ENCODE measurements at places on chromosomes 11 and 22. TPM values are rescaled to one million over a fixed set of nuclear protein-coding genes. Genes with fewer than 3 reads are reported as not detected.

The SPECC1L gene
- total RNA-seq = 69.9 TPM

The TMPRSS13 gene
- 7.0 TPM for total RNA-seq

The PKDREJ gene
- total RNA-seq = not detected

The CRYBB1 gene
- 1.4 TPM for total RNA-seq

The GAB2 gene
- 64.2 TPM for total RNA-seq

The EIF3L gene
- total RNA-seq = 385 TPM

The MUC5AC gene
- 0.35 TPM for total RNA-seq

DNA sequence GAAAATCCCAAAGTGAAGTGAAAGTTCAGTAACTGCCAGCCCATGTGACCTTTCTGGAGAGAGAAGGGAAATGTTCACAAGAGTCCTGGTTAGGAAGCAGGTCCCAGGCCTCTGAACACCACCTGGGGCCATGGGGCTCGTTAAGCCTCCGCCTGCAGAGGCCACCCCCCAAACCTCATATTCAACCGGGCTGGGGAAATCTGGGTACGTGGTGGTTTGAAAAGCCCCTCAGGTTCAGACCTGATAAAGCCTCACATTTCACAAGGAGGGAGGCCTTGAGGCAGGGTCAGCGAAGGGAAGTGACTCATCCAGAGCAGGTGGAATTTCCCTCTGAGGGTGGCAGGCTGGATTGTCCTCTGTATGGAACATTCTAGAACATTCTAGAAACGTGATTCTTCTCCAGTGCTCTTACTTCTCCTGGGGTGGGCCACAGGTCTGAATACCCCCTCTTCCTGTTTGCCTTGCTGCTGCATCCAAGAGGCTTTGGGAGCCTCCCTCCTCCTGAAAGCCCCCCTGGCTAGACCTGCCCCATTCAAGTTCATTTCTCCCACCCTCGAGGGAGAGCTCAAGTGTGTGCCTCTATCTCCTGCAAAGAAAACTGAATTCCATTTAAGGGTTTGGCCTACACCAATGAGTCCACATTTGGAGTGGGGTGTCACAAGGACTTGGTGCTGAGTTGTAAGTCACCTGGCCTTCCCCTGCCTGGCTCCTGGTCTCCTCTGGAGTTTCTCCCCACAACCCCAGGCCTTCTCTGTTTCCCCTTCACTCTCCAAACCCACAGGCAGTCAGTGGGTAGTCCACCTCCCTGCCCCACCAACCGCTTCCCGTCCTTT lies 6.3 kb downstream of the FXYD2 start:
- DNase-seq = peak; percentile 17

GRCh38 chr11:105108247-105108646 lies 31.3 kb downstream of the CARD18 start:
- no peak for DNase-seq

- no peak for DNase-seq
Observed at GRCh38 chr11:4368286-4368685, at the start of gene OR52B4. OR52B4 (minus strand) TSS chr11:4368386; CDS start chr11:4368295, 91 bp downstream.

- no peak for DNase-seq
Observed at GRCh38 chr11:17606233-17607082, 59.4 kb downstream of the OTOG start.

DNA sequence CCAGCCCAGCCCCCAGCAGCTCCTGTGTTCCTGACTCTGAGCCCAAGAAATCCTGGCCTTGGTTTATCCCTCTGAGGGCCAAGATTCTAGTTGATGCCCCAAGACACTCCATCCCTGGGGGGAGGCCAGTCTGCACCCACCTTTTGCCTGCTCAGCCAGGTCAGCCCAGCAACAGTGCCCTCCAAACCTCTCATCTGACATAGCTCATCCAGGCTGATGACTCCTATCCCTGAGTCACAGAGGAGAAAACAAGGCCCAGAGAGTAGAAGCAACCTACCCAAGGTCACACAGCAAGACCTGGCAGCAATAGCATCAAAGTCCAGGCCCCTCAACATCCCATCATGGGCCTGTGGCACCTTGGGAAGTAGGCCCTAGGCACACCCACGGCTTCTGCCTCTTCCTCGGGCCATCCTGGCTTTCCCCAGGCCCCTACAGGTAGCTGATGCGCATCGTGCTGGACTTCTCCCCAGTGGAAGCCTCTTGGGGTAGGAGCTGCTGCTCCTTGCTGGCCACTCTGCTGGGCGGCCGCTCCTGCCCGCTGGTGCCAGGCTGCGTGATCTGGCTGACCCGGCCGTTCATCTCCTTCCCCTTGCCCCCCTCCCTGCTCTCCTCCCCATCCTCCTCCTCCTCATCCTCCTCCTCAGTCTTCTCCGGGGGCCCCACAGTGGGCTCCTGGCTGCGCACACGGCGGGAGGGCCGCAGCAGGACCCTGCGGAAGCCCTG lies 6.0 kb downstream of the SSTR3 start:
- DNase-seq = peak; percentile 7

GRCh38 chr22:27218012-27218920 lies 560.9 kb downstream of the MIAT start:
- no peak for DNase-seq

DNA sequence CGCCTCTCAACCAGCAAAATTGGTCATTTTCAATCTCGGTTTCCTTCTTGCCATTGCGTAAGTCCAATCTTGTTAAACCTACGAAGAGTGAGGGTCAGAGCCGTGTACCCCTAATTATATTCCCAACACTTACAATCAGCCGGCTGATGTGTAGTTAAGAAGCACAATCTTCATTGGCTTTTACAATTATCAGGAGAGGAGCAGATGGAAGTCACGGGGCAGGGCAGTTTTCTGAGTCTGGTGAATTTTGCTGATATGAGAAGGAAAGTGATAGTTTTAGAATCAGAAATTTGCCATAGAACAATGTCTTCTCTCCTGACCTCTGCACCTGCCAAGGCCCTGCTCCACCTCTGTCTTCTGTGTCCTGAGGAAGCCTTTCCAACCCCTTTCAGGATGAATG lies 35.0 kb upstream of the ATXN10 start:
- no peak for DNase-seq

DNA sequence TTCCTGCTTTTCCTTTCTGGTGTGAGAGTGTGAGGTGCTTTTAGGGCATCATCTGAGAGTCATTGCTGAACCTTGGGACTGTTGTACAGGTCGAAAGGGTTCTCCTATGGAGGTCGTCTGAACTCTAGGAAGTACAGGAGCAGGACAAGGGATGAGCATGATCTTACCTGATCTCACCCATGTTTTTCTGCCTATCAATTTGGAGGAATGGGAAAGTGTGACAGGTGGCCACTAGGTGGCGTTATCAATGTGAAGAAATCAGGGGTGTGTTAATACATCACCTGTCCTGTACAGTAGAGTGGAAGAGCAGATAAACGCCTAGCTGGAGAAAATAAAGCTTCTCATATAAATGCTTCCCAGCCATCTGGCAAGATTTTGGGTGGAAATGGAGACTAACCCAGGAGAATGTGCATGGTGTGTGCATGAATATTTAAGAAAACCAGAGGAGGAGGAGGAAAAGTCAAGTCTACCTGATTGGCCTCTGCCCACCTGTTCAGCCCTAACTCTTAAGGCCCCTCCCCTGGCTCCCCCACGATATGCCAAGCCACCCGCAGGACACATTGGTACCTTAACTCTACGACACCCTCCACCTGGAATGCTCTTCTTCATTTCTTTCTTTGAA lies 72.0 kb upstream of the NARS2 start:
- DNase-seq = no peak

DNA sequence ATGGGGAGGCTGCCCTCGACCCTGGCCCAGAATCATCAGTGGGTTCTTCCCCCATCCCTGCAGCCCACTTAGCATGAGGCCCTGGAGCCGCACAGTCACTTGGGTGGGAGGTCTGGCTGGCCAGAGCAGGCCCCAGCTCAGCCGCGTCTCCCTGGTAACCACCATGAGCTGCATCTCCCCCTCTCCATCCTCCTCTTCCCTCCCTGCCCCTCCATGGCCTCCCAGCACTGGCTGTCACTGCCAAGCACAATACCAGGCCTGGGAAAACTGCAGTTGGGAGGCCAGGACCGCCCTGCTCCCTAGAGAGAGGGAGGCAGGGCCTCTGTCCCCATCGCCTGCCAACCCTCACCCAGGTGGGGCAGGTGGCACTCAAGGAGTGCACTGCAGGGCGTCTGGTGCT lies 8.0 kb downstream of the CSDC2 start:
- no peak for DNase-seq

DNA sequence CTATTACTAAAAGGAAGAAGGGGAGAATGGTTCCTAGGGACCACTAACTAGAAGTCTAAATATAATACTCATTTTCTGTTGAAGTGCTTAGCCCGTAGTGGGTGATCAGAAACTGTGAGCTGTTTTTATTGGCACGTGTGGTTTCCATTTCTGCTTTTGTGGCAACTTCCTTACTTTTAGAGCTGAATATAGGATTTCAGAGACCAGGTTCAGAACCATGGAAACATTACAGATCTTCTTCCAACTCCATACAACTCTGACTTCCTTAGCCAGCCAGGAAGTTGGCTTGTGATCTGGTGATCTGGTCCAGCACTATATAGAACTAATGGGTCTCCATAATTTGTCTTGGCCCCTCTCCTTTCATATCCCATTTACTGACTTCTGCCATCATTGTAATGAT lies 2.6 kb upstream of the ME3 start:
- DNase-seq = no peak

All from lower lobe of right lung (tissue), 2 donors.